Suppressor macrophage treated with lipopolysaccharide for 1 hour (primary cell): ENCODE measurements at places on chromosomes 16 and 17.

- no peak for DNase-seq
These were observed 8.8 kb downstream of the SBK1 start for GRCh38 chr16:28301154-28301553.

GRCh38 chr17:50051082-50051576, 4.8 kb upstream of the ITGA3 start:
- peak; percentile 41 for DNase-seq

- peak; percentile 78 for DNase-seq
These were observed 12.8 kb downstream of the PIMREG start for GRCh38 chr17:6456914-6457687.

GRCh38 chr16:62277942-62278341, 241.7 kb upstream of the CDH8 start:
- no peak for DNase-seq
